ENCODE measurements at places on chromosomes 3 and 15. TPM values are rescaled to one million over a fixed set of nuclear protein-coding genes. Genes with fewer than 3 reads are reported as not detected.

Gene CAND2
- 3.3 TPM for total RNA-seq

Gene ST3GAL6
- 27.6 TPM for total RNA-seq

Gene MCTP2
- 3.5 TPM for total RNA-seq

Gene EEF1AKMT4
- total RNA-seq = 4.7 TPM

DNA sequence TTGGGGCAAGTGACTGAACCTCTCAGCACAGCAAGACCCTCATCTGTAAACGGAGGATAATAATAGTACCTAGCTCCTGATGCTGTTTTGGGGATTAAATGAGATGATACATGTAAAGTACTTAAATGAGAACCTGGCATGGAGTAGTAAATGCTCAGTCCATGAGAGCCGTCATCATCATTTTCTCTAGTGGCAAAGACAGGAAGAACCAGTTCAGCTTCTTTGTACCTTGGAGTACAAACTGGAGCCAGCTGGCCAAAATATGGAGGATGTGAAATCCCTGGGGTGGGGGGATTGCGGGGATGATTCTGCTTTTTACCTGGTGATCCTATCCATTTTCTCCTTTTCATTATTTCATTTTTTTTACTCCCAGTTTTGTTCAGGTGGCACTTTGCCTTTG lies 204.2 kb upstream of the LRRN1 start:
- DNase-seq = no peak

- no peak for DNase-seq
These were observed 673.7 kb downstream of the DIPK2A start for GRCh38 chr3:144645300-144645699.

DNA sequence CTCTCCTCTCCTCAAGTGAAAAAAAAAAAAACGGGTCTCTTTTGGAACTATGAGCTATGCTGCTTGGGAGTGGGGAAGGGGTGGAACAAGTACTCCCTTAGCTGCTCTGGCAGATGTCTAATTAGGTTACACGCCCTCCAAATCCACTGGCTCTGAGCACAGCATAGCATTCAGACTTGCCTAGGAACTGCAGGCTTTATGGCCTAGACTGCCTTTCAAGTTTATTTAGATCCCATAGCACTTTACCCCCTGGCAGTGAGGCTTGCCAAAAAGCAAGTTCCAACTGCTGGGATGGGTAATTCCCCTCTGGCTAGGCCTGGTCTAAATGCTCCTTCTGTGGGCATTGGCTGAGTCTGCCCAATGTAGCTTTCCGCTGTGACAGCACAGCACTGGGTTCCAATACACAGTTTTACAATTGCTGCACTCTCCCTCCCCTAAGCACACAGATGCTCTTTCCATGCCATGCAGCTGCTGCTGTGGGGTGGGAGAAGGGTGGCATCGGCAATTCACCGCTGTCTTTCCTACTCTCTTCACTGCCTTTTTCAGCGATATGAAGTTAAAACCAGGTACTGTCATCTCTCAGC lies 152.8 kb downstream of the KCNAB1 start:
- no peak for DNase-seq

GRCh38 chr3:124636863-124637296 lies 93.4 kb upstream of the UMPS start:
- no peak for DNase-seq

GRCh38 chr3:100506355-100506754 lies 13.9 kb downstream of the TMEM45A start:
- DNase-seq = no peak

DNA sequence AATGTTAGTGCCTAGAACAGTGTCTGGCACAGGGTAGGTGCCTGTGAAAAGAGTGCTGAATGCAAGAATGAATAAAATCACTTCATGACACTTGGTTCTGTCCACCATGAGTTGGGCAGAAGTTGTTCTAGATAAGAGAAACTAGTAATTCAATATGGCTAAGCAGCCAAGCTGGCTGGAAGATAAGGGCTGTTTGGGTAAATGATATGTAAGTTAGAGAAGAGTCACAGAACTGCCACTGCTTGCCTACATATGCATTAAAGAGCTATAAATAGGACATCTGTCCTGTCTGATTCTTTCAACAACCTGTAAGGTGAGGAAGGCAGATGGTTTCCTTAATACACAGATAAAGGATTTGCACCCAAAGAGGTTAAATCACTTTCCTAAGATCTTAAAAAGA lies 13.1 kb downstream of the MTMR10 start:
- no peak for DNase-seq

- no peak for DNase-seq
These were observed 9.8 kb downstream of the NBEAL2 start for GRCh38 chr3:46989146-46989810.

GRCh38 chr15:70473581-70474370 lies 289.6 kb downstream of the UACA start:
- DNase-seq = no peak

Measured in pulmonary artery endothelial cell (primary cell).